ENCODE measurements at places on chromosomes 11 and 22. TPM values are rescaled to one million over a fixed set of nuclear protein-coding genes. Genes with fewer than 3 reads are reported as not detected.

Gene PGA5
- total RNA-seq: not detected

Gene RASL10A
- not detected for total RNA-seq

DNA sequence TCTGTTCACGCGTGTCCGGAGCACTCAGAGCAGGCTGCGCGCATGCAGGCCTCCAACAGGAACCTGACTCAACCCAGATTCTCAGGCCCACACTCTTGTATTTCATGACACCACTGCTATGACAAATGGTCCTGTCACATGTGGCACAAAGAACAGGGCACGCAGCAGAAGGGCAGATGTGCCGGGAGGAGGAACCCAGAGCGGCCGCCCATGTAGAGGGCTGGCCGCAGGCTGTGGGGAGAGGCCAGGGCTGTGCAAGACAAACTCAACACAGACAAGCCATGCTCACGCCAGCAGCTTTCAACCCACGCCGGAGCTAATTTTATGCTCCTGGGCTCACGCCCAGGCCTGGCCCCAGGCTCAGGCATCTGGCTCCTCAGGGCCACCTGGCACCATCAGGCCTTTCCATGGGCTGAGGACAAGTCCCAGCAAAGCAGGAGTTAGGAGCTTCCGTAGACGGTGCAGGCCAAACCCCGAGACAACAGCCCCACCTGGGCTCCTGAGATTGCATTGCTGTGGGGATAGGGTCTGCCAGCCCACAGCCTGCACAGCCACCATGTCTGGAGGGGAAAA is 40.0 kb downstream of the DUSP8 start:
- H3K27me3 ChIP-seq: no peaks in the 10 kb centered on the region
- peaks cover 82% of the 10 kb centered on the region for H3K4me1 ChIP-seq
- DNase-seq: peak; percentile 74
- no peaks in the 10 kb centered on the region for H3K36me3 ChIP-seq
- H3K27ac ChIP-seq: peak overlapping the region; percentile 86

- H3K27me3 ChIP-seq: no peaks in the 10 kb centered on the region
- H3K4me3 ChIP-seq: no peak overlapping the region
- H3K36me3 ChIP-seq: no peaks in the 10 kb centered on the region
- no peak for DNase-seq
- peaks cover 18% of the 10 kb centered on the region for H3K4me1 ChIP-seq
These were observed 19.1 kb downstream of the ZBTB44 start for GRCh38 chr11:130295657-130296056.

DNA sequence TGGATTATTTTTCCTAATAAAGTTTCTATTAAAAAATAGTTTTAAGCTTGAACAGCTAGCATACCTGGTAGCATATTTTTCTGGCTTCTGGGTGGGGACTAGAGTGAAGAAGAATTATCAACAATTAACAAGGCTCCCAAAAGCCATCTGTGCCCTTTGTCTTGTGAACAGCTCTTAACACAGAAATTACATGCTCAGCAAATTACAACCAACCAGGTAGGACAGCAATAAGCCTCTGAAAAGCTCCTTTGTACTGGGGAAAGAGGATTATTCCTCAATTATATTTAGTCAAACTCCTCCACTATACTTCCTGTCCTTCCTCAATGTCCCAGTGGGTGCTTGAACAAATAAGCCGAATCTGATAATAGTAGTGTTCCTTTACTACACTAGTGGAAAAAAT is 162.8 kb downstream of the RAB38 start:
- H3K4me3 ChIP-seq: no peak overlapping the region
- no peaks in the 10 kb centered on the region for H3K27me3 ChIP-seq
- H3K4me1 ChIP-seq: peaks cover 9% of the 10 kb centered on the region
- no peaks in the 10 kb centered on the region for H3K36me3 ChIP-seq
- no peak for DNase-seq

- no peak overlapping the region for H3K4me3 ChIP-seq
- no peak for DNase-seq
- peak overlapping the region; percentile 13 for H3K27ac ChIP-seq
These were observed 60.9 kb downstream of the YAP1 start for GRCh38 chr11:102171101-102171500.

Gene THY1
- not detected for total RNA-seq

DNA sequence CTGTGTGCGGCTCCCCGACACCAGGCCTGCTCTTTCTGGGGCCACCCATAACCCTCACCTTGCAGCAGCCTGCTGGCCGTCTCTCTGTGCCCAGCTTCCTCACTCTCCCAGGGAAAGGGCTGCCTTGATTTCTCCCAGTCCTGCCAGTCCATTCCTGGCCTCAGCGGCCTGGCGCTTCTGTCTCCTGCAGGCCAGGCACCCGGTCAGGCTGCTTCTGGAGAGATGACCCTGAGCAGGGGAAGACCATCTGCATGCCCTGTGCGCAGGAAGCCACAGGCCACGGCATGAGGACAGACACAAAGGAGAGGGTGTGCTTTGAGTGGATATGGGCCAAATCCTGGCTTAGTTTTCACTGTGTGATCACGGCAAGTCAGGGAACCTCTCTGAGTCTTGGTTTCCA is 86.2 kb downstream of the TSPAN18 start:
- H3K27ac ChIP-seq: no peak overlapping the region
- H3K4me3 ChIP-seq: no peak overlapping the region
- H3K27me3 ChIP-seq: peaks cover 2% of the 10 kb centered on the region

DNA sequence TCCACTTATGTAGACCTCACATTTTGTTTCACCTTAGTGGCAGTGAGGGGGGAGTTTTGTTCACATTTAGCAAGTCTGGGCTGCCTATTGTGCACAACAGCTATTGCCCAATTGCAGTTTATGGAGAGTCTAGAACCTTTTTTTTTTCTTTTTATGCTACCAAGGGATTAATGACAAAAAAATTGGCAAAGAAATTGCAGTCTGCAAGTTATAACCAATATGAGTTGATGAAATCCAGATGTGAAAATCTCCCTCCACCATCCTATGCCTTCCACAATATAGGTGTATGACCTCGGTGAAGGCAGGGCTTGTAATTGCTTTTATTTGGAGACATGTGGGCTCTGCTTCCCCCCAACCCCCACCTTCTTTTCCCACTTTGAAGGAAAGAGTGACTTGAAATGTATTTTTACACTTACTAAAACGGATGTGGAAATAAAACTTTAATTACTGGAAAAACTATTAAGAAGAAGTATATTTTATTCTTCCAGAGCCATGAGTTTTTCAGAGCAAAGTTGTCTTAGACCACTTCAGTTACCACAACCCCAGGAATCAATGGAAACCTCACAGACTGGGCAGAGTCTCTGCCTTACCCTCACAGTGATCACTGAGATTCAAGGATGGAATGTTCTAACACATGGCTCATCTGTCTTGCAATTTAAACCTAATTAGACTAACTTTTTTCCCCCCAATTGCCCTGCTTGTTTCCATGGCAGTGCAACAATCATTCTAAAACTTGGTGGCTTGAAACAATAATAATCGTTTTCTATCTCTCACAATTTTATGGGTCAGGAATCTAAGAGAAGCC is 120.8 kb upstream of the SLC5A12 start:
- peak; percentile 37 for DNase-seq
- no peak overlapping the region for H3K4me3 ChIP-seq
- peak overlapping the region; percentile 74 for H3K27ac ChIP-seq

Gene KCNJ5
- total RNA-seq: not detected

GRCh38 chr11:59833602-59834001 is 11.7 kb downstream of the CBLIF start:
- no peak overlapping the region for H3K27ac ChIP-seq
- no peak for DNase-seq
- H3K36me3 ChIP-seq: no peaks in the 10 kb centered on the region
- no peaks in the 10 kb centered on the region for H3K4me1 ChIP-seq

GRCh38 chr11:32870676-32871075 is 21.9 kb upstream of the QSER1 start:
- no peaks in the 10 kb centered on the region for H3K36me3 ChIP-seq
- H3K27me3 ChIP-seq: no peaks in the 10 kb centered on the region
- no peak overlapping the region for H3K27ac ChIP-seq
- H3K4me3 ChIP-seq: no peak overlapping the region
- no peak for DNase-seq
- no peaks in the 10 kb centered on the region for H3K4me1 ChIP-seq

DNA sequence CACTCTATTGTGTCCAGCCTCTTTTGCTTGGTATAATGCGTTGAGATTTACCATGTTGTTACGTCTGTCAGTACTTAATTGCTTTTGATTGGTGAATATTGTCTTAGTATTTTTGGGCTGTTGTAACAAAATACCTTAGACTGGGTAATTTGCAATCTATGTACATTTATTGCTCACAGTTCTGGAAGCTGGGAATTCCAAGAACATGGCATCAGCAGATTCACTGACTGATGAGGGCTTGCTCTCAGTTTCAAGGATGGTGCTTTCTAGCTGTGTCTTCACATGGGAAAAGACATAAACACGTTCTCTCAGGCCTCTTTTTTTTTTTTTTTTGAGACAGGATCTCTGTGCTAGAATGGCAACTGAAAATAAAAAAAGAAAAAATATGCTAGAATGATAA is 46.7 kb upstream of the INCENP start:
- no peaks in the 10 kb centered on the region for H3K27me3 ChIP-seq
- H3K4me1 ChIP-seq: no peaks in the 10 kb centered on the region
- H3K36me3 ChIP-seq: no peaks in the 10 kb centered on the region
- H3K4me3 ChIP-seq: no peak overlapping the region
- DNase-seq: no peak

Gene TNNT3
- 2,026 TPM for total RNA-seq

- H3K27ac ChIP-seq: peak overlapping the region; percentile 60
- no peak overlapping the region for H3K4me3 ChIP-seq
- DNase-seq: no peak
- peaks cover 3% of the 10 kb centered on the region for H3K27me3 ChIP-seq
These were observed 3.9 kb upstream of the CDC42BPG start for GRCh38 chr11:64848214-64848825.

DNA sequence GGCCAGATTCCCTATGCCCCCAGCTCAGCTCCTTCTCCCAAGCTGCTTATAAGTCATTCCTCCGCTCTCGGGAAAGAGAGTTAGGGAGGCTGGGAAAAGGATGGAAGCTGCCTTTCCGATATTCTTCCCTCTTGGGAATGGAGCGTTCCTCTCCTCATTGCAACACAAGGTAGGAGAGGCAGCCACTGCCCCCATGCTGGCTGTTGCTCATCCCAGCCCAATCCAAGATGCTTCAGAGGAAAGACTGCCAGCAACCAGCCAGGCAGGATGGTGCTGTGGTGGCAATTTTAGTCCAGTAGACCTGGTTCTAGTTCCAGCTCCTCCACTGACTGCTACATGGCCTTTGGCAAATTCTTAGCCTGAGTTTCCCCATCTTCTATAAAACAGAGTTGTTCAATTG is 13.7 kb upstream of the C11orf96 start:
- peaks cover 8% of the 10 kb centered on the region for H3K4me1 ChIP-seq
- no peak overlapping the region for H3K27ac ChIP-seq
- H3K36me3 ChIP-seq: no peaks in the 10 kb centered on the region

DNA sequence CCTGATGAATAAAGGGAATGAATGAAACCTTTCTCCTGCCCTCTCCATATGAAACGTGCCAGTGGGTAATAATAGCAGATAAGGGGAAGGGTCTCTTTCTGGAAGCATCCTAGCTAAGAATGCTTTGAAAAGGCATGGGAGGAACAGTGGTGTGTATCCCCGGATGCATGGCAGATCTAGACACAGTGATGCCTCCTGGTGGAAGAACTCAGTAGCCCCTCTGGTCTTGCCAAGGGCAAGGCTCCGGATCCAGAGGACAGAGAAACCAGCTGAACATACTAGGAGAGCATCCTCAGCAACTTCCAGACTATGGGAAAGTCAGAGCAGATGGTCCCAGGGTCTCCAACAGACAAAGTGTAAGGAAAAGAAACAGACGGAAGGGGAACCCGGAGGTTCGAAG is 6.4 kb downstream of the BAIAP2L2 start:
- no peak overlapping the region for H3K4me3 ChIP-seq
- no peaks in the 10 kb centered on the region for H3K4me1 ChIP-seq
- H3K27me3 ChIP-seq: no peaks in the 10 kb centered on the region
- H3K27ac ChIP-seq: no peak overlapping the region
- no peaks in the 10 kb centered on the region for H3K36me3 ChIP-seq

Gene FBLN1
- 19.3 TPM for total RNA-seq

Gene ACR
- not detected for total RNA-seq

Gene POTEH
- not detected for total RNA-seq

DNA sequence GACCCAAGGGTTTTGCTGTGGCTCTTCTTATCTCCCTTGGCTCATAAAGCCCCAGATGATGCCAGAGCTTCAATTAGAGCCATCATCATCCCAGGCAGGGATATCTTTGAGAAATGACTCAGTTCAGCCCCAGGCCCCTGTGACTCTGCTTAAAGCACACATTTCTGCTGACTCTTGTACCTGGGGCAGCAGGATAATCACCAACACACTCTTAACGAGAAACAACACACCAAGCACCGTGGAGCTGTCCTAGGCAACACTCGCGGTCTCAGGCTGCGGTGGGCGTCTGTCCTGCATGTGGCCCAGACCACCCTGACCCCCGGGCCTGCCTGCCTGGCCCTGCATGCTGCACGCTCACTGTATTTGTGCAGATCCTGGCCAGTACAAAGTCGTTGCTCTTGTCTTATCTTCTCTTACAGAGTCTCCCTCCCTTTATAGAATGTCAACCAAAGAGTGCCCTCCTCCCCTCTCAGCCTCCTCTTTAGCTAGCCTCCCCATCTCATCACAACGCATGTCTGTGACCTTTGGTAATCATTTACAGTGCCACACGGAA is 114.2 kb upstream of the PARVA start:
- H3K4me3 ChIP-seq: no peak overlapping the region
- peaks cover 4% of the 10 kb centered on the region for H3K4me1 ChIP-seq
- no peak overlapping the region for H3K27ac ChIP-seq
- no peak for DNase-seq
- peaks cover 32% of the 10 kb centered on the region for H3K36me3 ChIP-seq

DNA sequence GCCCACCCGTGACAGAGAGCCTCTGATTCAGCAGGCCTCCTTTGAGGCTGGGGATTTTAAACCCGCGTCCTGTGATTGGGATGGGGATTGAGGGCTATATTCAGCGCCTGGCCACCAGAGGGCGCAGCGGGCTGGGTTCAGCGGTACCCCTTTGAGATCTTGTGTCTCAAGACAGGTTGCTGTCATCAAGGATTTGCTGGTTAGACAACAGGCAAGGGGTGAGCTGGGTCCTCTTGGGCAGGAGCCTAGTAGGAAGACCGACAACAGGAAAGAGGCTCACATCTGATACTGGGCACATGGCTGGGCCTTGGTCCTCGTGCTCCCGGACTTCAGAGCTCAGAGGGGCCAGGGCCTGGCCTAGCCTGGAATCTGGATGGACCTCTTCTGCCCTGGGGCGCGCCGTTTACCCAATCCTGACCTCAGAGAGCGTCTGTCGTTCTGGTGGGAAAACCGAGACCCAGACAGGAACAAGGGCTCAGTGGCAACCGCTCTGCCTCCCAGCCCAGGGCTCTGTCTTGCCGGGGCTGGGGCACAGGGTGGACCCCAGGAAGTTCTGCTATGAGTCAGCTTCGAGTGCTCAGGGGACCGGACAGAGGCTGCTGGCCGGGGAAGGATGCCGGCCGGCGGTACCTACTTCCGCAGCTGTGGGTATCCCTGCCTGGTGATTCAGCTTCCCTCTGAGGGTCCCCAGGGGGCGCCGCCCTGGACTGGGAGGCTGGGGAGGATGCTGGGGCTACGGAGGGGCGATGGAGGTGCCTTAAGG is 929 bp upstream of the SLC35E4 start:
- peak overlapping the region; percentile 96 for H3K4me3 ChIP-seq
- DNase-seq: peak; percentile 78
- no peaks in the 10 kb centered on the region for H3K27me3 ChIP-seq
- H3K4me1 ChIP-seq: peaks cover 36% of the 10 kb centered on the region
- H3K36me3 ChIP-seq: no peaks in the 10 kb centered on the region

- no peak for DNase-seq
- H3K4me3 ChIP-seq: no peak overlapping the region
- H3K36me3 ChIP-seq: no peaks in the 10 kb centered on the region
- H3K27ac ChIP-seq: no peak overlapping the region
- H3K27me3 ChIP-seq: no peaks in the 10 kb centered on the region
These were observed 25.0 kb upstream of the TMPRSS4 start for GRCh38 chr11:118051611-118052461.

Data from gastrocnemius medialis (tissue), 4 donors.